ENCODE measurements at places on chromosomes 6 and 20. TPM values are rescaled to one million over a fixed set of nuclear protein-coding genes. Genes with fewer than 3 reads are reported as not detected.

GRCh38 chr20:25987073-25987927 is 290.6 kb upstream of the ZNF337 start:
- no peak overlapping the region for H3K27ac ChIP-seq
- no peaks in the 10 kb centered on the region for H3K36me3 ChIP-seq
- no peak overlapping the region for H3K4me3 ChIP-seq
- DNase-seq = peak; percentile 42

DNA sequence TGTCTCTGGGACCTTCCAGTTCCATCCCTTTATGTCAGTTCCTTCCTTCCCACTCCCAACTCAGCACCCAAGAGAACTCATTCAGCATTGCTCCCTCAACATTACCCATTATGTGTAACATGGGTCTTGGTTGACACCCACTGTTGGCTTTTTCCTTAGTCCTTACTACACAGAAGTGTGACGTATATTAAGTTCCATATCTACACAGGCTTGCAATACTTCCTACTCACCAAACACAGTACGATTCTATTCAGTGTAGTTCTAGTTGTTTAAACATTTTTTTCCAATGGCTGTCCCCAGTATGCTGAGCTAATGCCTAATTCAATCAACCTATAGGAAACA is 37.7 kb downstream of the ARHGAP18 start:
- no peak overlapping the region for H3K4me3 ChIP-seq
- H3K4me1 ChIP-seq = peaks cover 47% of the 10 kb centered on the region
- no peaks in the 10 kb centered on the region for H3K27me3 ChIP-seq
- no peak overlapping the region for H3K27ac ChIP-seq
- H3K36me3 ChIP-seq = no peaks in the 10 kb centered on the region
- DNase-seq = no peak

DNA sequence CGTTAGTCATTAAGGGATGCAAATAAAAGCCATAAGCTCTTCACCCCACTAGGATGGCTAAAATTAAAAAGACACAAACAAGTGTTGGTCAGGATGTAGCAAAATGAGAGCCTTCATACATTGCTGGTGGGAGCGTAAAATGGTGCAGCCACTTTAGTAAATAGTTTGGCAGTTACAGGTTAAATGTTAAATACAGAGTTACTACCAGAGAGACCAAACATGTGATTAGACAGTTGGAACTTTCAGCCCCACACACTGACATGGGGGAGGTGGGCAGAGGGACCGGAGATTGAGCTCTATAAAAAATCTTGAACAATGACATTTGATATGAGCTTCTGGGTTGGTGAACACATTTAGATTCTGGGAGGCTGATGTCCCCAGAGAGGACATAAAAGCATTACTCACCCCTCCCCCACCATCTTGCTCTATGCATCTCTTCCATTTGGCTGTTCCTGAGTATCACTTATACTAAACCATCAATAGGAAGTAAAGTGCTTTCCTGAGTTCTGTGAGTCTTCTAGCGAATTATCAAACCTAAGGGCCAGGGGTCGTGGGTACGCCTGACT is 20.4 kb upstream of the ZNF318 start:
- H3K4me3 ChIP-seq = no peak overlapping the region
- H3K4me1 ChIP-seq = no peaks in the 10 kb centered on the region
- no peaks in the 10 kb centered on the region for H3K36me3 ChIP-seq
- H3K27me3 ChIP-seq = no peaks in the 10 kb centered on the region

MTFR2 gene
- 0.32 TPM for total RNA-seq

AIG1 gene
- 18.7 TPM for total RNA-seq

CST5 gene
- not detected for total RNA-seq

CCM2L gene
- 0.31 TPM for total RNA-seq
